Activated naive CD4-positive, alpha-beta T cell treated with anti-CD3 and anti-CD28 coated beads for 36 hours (primary cell): ENCODE measurements at places on chromosomes 7 and 10. TPM values are rescaled to one million over a fixed set of nuclear protein-coding genes. Genes with fewer than 3 reads are reported as not detected.

- H3K36me3 ChIP-seq, result no peaks in the 10 kb centered on the region
- no peak overlapping the region for H3K27ac ChIP-seq
- DNase-seq, result no peak
- H3K27me3 ChIP-seq, result no peaks in the 10 kb centered on the region
- H3K4me3 ChIP-seq, result no peak overlapping the region
Observed at GRCh38 chr7:19404912-19405329, 259.7 kb upstream of the FERD3L start.

GRCh38 chr10:52378124-52378523 lies 64.0 kb downstream of the DKK1 start:
- H3K27me3 ChIP-seq, result peaks cover 4% of the 10 kb centered on the region
- H3K36me3 ChIP-seq, result no peaks in the 10 kb centered on the region
- no peak overlapping the region for H3K4me3 ChIP-seq
- no peaks in the 10 kb centered on the region for H3K4me1 ChIP-seq
- no peak overlapping the region for H3K27ac ChIP-seq
- no peak for DNase-seq

DNA sequence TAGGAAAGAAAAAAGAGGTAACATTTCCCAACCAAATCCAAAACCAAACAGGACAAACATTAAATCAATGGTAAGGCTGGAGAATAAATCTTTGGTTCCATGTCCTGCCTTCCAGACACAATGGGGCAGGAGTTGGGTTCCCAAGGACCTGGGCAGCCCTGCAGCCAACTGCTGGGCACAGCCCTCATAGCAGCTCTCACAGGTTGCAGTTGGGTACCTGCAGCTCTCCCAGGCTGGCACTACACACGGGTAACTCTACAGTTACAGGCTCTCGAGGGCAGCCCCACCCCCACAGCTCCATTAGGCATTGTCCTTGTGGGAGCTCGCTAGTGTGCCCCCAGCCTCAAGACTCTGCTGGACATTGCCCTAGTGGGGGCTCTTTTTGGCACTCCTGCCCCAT lies 7.5 kb downstream of the GRB10 start:
- H3K4me1 ChIP-seq, result no peaks in the 10 kb centered on the region
- H3K36me3 ChIP-seq, result no peaks in the 10 kb centered on the region
- no peak for DNase-seq

The GDF10 gene
- 0.19 TPM for total RNA-seq

The DEPP1 gene
- total RNA-seq, result 2.4 TPM

DNA sequence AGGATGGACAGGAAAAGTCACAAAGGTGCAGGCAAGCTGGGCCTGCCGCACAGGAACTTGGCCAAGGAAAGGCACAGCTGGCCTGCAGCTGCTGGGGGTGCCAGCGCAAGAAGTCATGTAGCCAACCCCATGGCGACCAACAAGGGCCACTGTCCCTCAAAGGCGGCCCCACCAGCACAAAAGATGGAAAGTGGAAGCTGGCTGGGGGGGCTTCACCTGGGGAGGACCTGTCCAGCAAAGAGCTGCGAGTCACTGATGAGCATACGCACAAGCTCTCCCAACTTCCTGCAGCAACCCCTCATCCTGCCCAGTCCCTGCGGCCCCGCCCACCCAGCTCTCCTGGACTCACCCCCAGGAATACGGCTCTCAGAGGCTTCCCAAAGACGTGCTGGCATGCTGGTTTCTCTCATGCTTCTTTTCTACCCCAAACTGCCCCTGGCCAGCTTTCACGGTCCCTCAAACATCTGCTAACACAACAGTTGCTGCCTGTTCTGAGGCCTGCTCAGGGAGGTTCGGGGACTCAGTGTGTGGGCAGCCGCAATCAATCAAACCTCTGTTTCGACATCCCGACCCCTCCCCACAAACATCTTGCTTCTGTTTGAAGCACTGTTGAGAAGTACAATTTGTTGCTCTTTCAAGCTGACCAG lies 67.6 kb downstream of the FAM53B start:
- peaks cover 17% of the 10 kb centered on the region for H3K36me3 ChIP-seq
- H3K27me3 ChIP-seq, result no peaks in the 10 kb centered on the region
- H3K27ac ChIP-seq, result no peak overlapping the region
- H3K4me1 ChIP-seq, result peaks cover 89% of the 10 kb centered on the region
- H3K4me3 ChIP-seq, result no peak overlapping the region

- H3K4me1 ChIP-seq, result no peaks in the 10 kb centered on the region
- no peak overlapping the region for H3K4me3 ChIP-seq
- H3K27me3 ChIP-seq, result peaks cover 4% of the 10 kb centered on the region
- no peaks in the 10 kb centered on the region for H3K36me3 ChIP-seq
Observed at GRCh38 chr7:158108646-158109293, 478.9 kb downstream of the PTPRN2 start.

The CFAP46 gene
- total RNA-seq, result not detected

The KCNMA1 gene
- total RNA-seq, result not detected

The NUTM2B gene
- total RNA-seq, result 0.49 TPM

The PLAC9 gene
- total RNA-seq, result not detected

The CDC14C gene
- not detected for total RNA-seq

- H3K4me1 ChIP-seq, result peaks cover 78% of the 10 kb centered on the region
- no peaks in the 10 kb centered on the region for H3K27me3 ChIP-seq
- no peak overlapping the region for H3K27ac ChIP-seq
Observed at GRCh38 chr10:110508806-110509544, 11.3 kb downstream of the DUSP5 start.

DNA sequence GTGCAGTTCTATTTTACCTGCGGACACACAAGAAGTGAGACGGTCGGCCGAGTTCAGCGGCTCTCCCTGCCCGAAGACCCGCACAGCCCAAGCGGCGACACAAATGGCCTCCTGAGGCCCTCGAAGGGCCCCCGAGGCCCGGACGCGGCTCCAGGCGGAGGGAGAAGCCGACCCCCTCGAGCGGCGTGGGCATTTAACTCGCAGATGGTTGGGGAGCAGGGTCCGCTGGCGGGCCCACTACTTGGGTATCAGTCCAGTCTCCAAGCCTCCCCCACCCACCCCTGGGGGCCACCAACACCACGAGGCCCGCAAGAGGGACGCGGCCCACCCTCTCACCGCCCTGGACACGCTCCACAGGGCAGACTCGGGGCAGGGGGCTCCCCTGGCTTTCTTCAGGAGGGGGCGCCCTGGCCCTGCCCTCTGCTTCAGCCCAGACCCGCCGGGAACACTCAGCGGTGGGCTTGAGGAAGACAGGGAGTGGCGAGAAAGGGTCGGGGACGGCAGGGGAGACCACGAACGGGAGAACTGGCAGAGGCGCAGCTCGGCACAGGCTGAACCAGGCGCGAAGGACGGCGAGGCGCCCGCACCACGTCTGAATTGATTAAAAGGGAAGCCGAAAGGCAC lies 1.7 kb downstream of the IGF2BP3 start:
- H3K27ac ChIP-seq, result no peak overlapping the region
- peak overlapping the region; percentile 63 for H3K4me3 ChIP-seq
- peak; percentile 11 for DNase-seq
- H3K4me1 ChIP-seq, result peaks cover 24% of the 10 kb centered on the region

DNA sequence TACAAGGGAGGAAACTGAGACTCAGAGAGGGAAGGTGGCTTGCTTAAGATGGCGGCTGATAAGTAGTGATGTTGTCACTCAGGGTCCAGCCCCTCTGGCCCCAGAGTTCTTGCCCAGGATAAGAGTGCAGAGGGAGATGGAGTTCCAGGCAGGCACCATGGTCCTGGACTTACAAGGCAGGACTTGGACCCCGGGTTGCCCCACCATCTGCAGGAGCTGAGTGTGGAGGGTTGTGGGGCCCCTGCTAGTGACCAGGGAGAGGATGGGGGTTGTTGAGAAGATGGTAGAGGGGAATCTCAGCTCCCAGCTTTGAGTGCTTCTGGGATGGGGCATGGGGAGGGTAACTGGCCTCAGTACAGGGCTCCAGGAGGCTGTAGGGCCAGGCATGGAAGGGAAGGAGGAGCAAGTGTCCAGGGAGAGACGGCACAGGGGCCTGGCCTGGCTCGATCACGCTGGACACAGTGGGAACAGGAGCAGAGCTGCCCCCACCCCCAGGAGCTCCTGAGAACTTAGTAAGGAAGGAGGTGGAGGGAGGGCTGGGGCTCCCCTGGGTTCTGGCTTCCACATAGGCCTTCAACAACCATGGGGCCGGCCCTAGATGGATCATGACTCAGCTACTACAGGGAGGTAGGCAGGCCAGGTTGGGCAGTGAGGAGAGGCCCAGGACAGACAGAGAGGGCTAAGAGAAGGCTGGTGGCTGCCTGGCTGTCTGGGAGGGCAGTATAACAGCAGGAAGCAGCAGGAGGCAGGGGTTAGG lies 28.2 kb downstream of the PPIF start:
- H3K36me3 ChIP-seq, result no peaks in the 10 kb centered on the region
- H3K4me1 ChIP-seq, result peaks cover 2% of the 10 kb centered on the region
- no peak overlapping the region for H3K27ac ChIP-seq
- no peak overlapping the region for H3K4me3 ChIP-seq

- no peak within 1 kb of the TSS for H3K27ac ChIP-seq
- H3K4me1 ChIP-seq, result no peaks in the 10 kb centered on the region
- H3K27me3 ChIP-seq, result no peaks in the 10 kb centered on the region
- no peak within 1 kb of the TSS for H3K4me3 ChIP-seq
Observed at GRCh38 chr10:86668297-86669165, at the start of gene LDB3. Gene LDB3 (plus strand): TSS chr10:86668511. CDS start chr10:86668692, 181 bp downstream.

The TACR2 gene
- total RNA-seq, result not detected

DNA sequence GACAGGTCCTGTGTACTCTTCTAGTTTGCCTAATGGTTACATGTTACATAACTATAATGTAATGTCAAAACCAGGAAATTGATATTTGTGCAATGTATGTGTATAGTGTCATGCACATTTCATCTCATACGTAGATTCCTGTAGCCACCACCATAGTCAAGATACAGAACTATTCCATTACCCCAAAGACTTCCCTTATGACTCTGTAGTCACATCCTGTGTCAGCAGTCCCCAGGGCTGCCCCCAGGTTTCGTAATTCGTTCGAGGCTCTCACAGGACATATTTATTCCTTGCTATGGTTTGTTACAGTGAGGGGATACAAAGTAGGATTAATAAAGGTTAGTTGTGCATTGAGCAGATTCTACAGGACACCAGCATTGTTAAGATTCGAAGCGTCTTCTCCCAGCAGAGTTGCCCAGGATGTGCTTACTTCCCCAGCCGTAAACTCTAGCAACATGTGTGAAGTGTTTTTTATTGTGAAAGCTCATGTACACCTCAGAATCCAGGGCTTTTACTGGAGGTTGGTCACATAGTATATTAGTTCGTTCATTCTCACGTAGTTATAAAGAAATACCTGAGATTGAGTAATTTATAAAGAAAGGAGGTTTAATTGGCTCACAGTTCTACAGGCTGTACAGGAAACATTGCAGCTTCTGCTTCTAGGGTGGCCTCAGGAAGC lies 18.6 kb downstream of the RABGEF1 start:
- peaks cover 38% of the 10 kb centered on the region for H3K4me1 ChIP-seq
- H3K4me3 ChIP-seq, result no peak overlapping the region
- H3K27me3 ChIP-seq, result no peaks in the 10 kb centered on the region
- DNase-seq, result peak; percentile 54
- H3K27ac ChIP-seq, result peak overlapping the region; percentile 47

DNA sequence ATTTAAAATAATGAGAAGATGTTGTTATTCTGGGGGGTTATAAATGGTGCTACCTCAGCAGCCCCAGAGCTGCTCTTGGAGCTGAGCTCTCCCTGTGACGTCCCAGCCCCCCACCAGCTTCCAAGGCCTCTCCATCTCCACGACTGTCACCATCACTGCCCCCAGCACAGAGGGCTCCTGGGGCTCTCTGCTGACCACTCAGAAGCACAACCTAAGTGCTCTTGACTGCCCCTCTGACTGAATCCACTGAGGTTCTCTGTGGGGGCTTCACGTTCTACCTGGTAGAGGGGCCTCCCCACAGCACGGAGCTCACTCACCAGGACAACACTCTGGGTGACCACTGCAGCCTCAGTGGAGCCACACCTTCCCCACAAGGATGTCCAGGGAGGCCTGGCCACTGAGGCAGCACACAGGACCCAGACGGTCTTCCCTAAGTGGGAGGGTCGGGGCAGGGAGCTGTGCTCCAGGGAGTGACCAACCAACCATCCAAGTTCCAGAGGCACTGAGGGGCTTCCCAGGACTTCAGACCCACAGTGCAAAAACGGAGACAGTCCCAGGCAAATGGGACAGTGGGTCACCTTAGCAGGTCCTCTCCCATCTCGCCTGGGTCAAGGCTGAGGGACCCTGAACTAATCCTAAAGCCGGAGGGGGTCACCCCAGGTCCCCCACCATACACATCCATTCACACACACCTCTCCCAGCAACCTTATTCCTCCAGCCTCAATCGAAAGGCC lies 121.0 kb upstream of the PPP2R2D start:
- no peak overlapping the region for H3K4me3 ChIP-seq
- no peak for DNase-seq
- peaks cover 11% of the 10 kb centered on the region for H3K27me3 ChIP-seq
- no peak overlapping the region for H3K27ac ChIP-seq
- H3K36me3 ChIP-seq, result peaks cover 1% of the 10 kb centered on the region

DNA sequence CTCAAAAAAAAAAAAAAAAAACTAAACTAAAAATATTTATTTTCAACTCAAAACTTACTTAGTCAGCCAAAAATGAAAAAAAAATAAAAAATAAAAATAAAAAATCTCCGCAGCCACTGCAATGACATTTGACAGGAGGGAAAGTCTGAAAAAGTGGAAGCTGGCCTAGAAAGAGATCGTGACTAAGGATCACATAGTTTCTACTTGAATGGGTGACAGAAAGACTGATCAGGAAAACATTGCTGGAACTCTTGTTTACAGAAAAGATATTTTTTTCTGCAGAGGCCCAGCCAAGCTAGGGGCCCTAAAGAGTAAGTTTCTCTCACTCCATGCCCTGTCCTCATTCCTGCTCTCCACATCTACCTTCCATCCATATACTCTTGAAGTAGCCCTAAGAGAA lies 92.8 kb upstream of the KCND2 start:
- H3K4me1 ChIP-seq, result no peaks in the 10 kb centered on the region
- no peaks in the 10 kb centered on the region for H3K27me3 ChIP-seq
- no peak for DNase-seq

GRCh38 chr7:38335492-38336147 lies 62.2 kb upstream of the TARP start:
- peak overlapping the region; percentile 43 for H3K4me3 ChIP-seq
- peaks cover 39% of the 10 kb centered on the region for H3K4me1 ChIP-seq
- peak; percentile 90 for DNase-seq
- peak overlapping the region; percentile 77 for H3K27ac ChIP-seq

GRCh38 chr7:137682596-137682995 lies 164.2 kb downstream of the DGKI start:
- peaks cover 17% of the 10 kb centered on the region for H3K27me3 ChIP-seq
- no peak for DNase-seq
- H3K4me1 ChIP-seq, result no peaks in the 10 kb centered on the region
- H3K27ac ChIP-seq, result no peak overlapping the region
- H3K36me3 ChIP-seq, result no peaks in the 10 kb centered on the region

DNA sequence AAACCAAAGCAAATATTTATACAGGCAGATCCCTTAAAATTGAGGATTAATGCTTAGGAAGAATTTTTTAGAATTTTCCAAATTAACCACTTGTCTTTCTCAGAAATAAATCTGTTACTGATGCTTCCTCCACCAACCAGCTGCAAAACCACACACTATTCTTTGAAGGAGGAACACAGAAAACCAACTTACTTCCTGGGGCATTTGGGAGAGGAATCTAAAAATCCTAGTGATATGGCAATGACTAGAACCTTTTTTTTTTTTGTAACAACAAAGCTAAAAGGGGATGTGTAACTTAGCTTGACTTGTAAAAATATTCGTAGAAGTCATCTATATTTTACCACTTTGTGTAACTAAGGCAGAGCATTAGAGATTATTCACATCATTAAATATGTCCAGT lies 5.1 kb upstream of the TM9SF3 start:
- H3K4me1 ChIP-seq, result peaks cover 12% of the 10 kb centered on the region
- no peak overlapping the region for H3K27ac ChIP-seq
- no peaks in the 10 kb centered on the region for H3K36me3 ChIP-seq
- no peak for DNase-seq
- peaks cover 2% of the 10 kb centered on the region for H3K27me3 ChIP-seq

- H3K27ac ChIP-seq, result no peak overlapping the region
- no peak for DNase-seq
- peaks cover 6% of the 10 kb centered on the region for H3K36me3 ChIP-seq
- H3K27me3 ChIP-seq, result no peaks in the 10 kb centered on the region
Observed at GRCh38 chr7:27850531-27850930, 110.6 kb downstream of the TAX1BP1 start.
